ENCODE measurements at places on chromosomes 3 and 15. TPM values are rescaled to one million over a fixed set of nuclear protein-coding genes. Genes with fewer than 3 reads are reported as not detected.
A peak's percentile ranks its signal among the peaks of the same experiment; 100 is the strongest.

DNA sequence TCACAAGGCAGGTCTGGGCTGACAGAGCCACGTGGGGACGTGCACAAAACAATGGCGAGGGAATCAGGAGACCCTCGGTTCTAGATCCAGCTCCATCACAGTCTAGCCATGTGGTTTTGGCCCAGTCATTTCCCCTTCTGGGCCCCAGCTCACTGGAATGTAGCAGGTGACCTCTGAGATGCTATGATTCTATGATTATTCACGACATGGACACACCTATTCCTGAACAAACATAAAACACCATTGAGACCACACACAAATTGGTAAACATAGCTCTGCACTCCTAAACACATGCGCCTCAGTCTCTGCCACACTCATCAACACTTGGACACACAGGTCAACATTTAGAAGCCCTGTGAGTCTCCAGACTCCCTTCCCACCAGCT is 9.0 kb downstream of the IGDCC4 start:
- H3K27ac ChIP-seq = no peak overlapping the region
- DNase-seq = peak; percentile 41
- H3K4me1 ChIP-seq = peaks cover 84% of the 10 kb centered on the region
- H3K27me3 ChIP-seq = no peaks in the 10 kb centered on the region
- no peak overlapping the region for H3K4me3 ChIP-seq
- peaks cover 5% of the 10 kb centered on the region for H3K36me3 ChIP-seq

DNA sequence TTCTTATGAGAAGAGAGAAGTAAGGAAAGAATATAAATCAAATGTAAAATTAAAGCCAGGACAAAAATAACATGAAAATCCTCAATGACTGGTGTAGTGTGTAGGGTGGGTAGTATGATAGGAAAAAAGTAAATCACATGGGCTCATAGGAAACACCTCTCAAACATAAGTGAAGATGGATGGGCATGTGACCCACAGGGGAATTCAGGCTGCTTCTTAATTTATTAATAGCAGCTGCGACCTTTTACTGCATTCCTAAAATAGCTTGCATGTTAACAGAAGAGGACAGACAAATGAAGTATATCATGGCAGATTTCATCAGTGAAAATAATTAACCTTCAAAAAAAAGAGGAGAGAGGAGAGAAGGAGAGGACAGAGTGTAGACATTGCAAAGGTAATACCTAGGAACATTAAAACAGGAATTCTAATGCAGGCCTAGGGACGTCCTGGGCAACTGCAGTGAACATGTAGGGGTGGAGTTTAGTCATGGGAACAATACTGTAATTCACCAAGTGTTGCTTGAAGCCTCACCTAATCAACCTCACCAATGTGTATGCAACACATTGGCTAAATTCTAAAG is 132.9 kb downstream of the KCNMB2 start:
- H3K36me3 ChIP-seq = peaks cover 1% of the 10 kb centered on the region
- no peak overlapping the region for H3K27ac ChIP-seq
- peaks cover 2% of the 10 kb centered on the region for H3K27me3 ChIP-seq
- no peak overlapping the region for H3K4me3 ChIP-seq
- peaks cover 11% of the 10 kb centered on the region for H3K4me1 ChIP-seq
- DNase-seq = no peak

- peaks cover 19% of the 10 kb centered on the region for H3K4me1 ChIP-seq
- H3K36me3 ChIP-seq = no peaks in the 10 kb centered on the region
- H3K27ac ChIP-seq = peak overlapping the region; percentile 9
- H3K4me3 ChIP-seq = no peak overlapping the region
- H3K27me3 ChIP-seq = no peaks in the 10 kb centered on the region
Measured at GRCh38 chr3:102206511-102207031, 228.2 kb upstream of the ZPLD1 start.

The MLF1 gene
- 13.7 TPM for total RNA-seq

- H3K4me3 ChIP-seq = no peak overlapping the region
- no peaks in the 10 kb centered on the region for H3K27me3 ChIP-seq
- no peak overlapping the region for H3K27ac ChIP-seq
- DNase-seq = no peak
- H3K4me1 ChIP-seq = peaks cover 34% of the 10 kb centered on the region
- H3K36me3 ChIP-seq = no peaks in the 10 kb centered on the region
Measured at GRCh38 chr3:98786364-98787006, 23.3 kb downstream of the ST3GAL6 start.

DNA sequence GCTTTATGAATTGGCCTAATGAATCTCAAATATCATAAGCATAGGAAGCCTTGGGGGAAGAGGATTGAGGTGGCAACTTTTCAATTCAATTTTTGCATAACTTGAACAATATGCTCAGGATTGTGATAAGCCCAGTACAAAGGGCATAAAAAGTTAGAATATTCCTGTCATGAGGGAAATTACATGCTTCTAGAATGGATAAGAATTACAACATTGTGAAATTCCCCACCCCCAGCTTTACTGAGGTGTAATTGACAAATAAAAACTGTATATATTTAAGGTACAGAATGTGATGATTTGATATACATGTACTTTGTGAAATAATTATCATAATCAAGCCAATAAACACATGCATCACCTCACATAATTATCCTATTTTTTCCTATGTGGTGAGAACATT is 132.6 kb upstream of the TNIK start:
- no peak overlapping the region for H3K27ac ChIP-seq
- peaks cover 1% of the 10 kb centered on the region for H3K36me3 ChIP-seq
- no peaks in the 10 kb centered on the region for H3K4me1 ChIP-seq
- no peaks in the 10 kb centered on the region for H3K27me3 ChIP-seq
- H3K4me3 ChIP-seq = no peak overlapping the region
- DNase-seq = no peak

GRCh38 chr15:98866511-98866910 is 141.1 kb downstream of the PGPEP1L start:
- no peak for DNase-seq
- no peaks in the 10 kb centered on the region for H3K36me3 ChIP-seq
- H3K27me3 ChIP-seq = no peaks in the 10 kb centered on the region
- peaks cover 82% of the 10 kb centered on the region for H3K4me1 ChIP-seq
- H3K27ac ChIP-seq = peak overlapping the region; percentile 95
- peak overlapping the region; percentile 67 for H3K4me3 ChIP-seq

The COL7A1 gene
- total RNA-seq = 36.6 TPM

DNA sequence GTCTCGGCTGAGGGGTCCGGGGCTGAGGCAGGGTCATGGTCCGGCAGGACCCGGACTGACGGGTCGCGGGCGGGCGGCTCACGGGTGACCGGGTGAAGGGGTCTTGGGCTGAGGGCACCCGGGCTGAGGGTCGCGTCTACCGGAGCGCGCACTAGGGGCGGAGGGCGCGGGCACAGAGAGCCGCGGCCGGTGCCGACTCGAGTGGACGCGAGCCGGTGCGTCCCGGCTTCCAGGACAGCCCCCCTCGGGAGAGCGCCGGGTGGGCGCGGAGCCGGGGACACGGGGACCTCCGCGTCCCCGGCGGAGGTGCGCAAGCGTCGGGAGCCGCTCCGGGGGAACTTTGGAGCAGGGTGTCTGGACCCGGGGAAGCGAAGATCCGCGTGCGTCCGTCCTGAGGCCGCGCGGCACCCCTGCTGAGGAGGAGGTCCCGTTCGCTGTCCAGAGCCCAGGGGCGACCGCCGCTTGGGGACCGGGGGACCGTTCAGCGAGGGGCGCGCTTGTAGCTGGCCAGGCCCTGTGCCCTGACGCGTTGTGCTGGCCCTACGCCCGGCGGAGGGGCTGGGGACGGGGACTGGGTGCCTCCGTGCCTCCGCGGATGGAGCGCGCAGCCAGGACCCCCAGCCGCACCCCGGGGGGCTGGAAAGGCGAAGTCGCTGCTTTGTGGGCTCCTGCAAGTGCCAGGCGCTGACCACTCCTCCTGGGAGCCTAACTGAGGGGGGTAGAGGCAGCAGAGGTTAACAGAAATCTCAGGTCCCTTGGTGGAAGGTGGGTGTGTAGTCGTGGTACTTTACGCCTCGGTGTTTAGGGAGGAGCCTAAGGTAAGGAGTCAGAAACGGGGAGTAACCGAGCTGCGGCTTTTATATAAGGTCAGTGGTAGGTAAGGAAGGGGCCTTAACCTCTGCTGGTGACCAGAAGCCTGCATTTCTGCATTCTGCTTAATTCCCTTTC is at the start of gene PPARG:
Gene PPARG, plus strand, starts transcription at position 889 of the 948 bp plus-strand sequence. CDS start 90,642 bp downstream, outside the sequence.
- H3K27ac ChIP-seq = no peak within 1 kb of the TSS
- DNase-seq = no peak
- H3K36me3 ChIP-seq = no peaks in the 10 kb centered on the region
- H3K4me3 ChIP-seq = peak within 1 kb of the TSS; percentile 75

Measured in chondrocyte (in vitro differentiated cells).